Naive thymus-derived CD4-positive, alpha-beta T cell (primary cell): ENCODE measurements at places on chromosomes 13 and 19. TPM values are rescaled to one million over a fixed set of nuclear protein-coding genes. Genes with fewer than 3 reads are reported as not detected.

CEACAM21 gene
- 64.5 TPM for total RNA-seq

DNA sequence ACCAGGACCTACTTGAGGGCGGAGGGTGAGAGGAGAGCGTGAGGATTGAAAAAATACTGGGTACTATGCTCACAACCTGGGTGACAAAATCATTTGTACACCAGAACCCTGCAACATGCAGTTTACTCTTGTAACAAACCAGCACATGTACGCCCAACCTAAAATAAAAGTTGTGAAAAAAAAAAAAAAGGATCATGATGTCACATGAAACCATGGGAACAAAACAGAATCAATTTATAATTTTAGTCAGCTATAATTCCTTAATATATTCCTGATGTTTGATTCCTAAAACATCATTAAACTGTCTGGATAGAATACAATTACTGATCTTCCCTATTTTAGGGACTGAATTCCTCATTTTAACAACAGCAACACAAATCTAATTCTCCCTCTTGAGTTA, 160.6 kb upstream of the SPRY2 start:
- DNase-seq, result no peak
- H3K27ac ChIP-seq, result no peak overlapping the region
- no peaks in the 10 kb centered on the region for H3K27me3 ChIP-seq
- no peaks in the 10 kb centered on the region for H3K4me1 ChIP-seq

- no peaks in the 10 kb centered on the region for H3K4me1 ChIP-seq
- H3K27me3 ChIP-seq, result no peaks in the 10 kb centered on the region
- peaks cover 4% of the 10 kb centered on the region for H3K36me3 ChIP-seq
- no peak for DNase-seq
- no peak overlapping the region for H3K4me3 ChIP-seq
These were observed 58.0 kb downstream of the ABCC4 start for GRCh38 chr13:95243207-95243606.

GRCh38 chr13:68834375-68834774, 1273.3 kb upstream of the ATXN8OS start:
- no peak overlapping the region for H3K27ac ChIP-seq
- H3K4me1 ChIP-seq, result no peaks in the 10 kb centered on the region
- H3K27me3 ChIP-seq, result no peaks in the 10 kb centered on the region
- no peak overlapping the region for H3K4me3 ChIP-seq
- no peaks in the 10 kb centered on the region for H3K36me3 ChIP-seq
